ENCODE measurements at places on chromosomes 2 and 18.

DNA sequence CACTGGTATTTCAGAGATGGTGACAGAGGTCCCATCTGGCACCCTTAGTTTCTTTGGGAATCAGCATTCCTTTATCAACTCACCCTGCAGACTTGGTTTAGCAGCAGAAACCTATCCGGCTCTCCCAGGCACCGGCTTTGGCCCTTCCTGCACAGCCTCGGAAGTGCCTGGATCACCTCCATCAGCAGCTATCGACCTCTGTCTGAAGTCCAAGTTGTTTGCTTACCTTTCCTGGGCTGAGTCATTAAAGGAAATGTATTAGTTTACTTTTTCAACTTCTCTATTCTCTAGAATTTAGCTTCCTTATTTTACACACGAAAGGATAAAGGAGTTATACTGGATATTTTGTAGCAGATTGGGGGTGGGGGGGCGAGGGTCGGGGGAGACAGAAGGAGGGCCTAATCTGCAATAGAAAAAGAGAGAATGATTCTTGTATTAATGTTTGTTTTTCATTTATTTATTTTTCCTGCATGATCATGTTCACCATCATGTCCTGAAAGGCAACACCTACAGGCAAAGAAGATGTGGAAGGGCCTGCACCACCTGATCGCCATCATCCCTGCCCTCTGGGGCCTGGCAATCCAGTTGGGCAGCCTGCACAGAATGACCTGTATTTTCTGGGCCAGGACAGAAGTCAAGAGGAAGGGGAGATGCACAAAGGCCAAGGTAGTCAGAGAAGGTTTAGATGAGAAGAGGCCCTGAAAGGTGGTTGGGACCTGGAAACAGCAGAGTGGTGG is 22.1 kb upstream of the MAT2A start:
- no peak for DNase-seq

- DNase-seq, result no peak
Measured at GRCh38 chr2:164662066-164662465, 40.8 kb upstream of the GRB14 start.

DNA sequence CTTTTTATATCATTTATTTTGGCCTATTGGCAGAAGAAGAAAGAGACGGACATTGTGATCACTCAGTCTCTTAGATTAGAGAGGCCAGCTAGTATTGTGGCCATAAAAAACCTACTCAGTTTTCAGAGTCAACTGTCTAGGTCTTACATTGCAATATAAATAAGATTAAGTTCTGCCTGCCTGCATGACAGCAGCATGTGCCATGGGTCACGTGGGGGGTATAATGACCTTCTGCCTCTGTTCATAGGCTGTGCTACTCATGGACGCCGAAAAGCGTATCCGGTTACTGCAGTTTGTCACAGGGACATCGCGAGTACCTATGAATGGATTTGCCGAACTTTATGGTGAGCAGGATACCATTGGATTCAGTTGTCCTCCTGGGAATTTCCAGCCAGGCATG is 238.5 kb downstream of the ALPK2 start:
- DNase-seq, result no peak

DNA sequence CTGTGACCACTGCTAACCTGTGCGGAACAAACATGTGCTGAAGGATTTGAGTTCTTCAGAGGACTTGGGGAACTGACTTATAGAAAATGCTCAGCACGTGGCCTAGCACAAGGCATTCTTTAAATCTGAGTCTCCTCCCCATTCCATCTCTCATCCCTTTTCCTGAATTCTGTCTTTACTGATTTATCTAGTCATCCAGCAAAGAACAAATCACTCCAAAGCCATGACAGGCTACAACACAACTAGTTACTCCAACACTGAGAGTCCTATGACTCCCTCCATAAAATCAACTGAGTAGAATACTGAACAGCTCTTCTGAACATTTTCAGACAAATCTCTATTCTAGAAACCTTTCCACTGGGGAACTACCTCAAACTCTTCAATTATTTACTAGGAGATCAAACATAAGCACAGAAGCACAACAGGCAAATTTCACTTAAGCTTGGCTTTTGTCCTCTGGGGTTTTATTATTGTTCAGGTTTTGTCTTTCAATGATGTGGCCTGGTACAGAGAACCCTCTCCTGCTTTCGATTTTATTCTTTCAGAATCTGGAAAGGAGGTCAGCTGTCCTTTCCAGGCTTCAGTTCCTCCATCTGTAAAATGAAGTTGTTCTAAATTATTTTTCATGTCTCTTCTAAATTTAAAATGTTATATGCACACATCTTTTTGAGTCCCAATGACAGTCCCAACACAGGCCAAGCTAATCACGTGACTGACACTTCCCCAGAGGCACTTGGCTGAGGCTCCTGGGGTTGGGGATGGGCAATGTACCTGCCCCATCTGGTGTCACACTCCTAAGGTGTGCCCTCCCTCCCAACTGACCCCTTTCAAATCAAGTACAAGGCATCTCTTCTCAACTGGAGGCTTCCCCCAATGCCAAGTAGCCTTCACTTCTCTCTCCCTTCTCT is 31.8 kb downstream of the RNU4ATAC start:
- no peak for DNase-seq

DNA sequence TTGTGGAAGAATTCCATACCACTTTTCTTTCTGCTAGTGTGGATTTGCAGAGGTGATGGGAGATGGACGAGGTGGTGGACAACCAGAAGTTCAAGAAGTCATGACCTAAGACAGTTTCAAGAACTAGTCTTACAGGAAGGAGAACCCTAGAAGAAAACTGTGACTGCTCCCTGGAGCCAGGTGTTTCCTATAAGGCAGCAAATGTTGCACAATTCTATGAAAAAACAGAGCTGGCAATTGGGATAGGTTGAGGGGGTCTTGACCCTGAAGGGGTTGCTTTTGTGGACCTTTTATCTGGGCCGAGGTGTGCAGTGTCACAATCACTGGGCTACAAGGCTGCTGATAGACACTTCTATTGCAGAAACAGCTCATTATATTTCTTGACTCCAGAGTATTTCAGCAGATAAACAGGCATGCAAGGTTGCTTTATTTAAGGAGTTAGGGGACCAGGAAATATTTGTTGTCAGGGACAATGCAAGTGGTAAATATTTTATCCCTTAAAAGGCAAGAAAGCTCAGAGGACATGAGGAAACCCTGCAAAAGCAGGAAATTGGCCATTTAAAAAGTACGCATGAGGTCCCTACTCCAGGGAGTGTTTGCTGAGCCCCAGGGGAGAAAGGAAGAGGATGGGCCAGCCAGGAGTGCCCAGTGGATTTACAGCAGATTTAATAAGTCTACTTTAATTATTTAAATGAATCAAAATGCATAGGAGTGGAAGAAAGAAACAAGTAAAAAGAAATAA is 22.9 kb downstream of the APCDD1 start:
- no peak for DNase-seq

DNA sequence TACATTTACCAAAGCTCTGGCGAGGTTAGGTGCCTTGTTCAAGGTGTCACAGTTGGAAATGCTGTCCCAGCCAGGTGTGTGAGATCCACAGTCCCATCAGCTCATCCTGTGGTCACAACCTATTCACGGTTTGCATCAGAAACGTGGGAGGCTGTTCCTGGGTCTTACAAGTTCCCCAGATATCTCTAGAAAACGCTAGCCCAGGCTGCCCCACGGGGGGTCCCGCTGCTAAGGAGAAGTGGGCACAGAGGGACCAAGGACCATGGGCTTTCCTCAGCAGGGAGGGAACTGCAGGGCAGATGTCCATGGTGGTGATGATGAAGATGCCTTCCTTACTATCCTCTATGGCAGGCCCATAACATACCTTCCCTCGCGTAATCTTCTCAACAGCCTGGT is 649 bp downstream of the FECH start:
- DNase-seq, result no peak

- DNase-seq, result no peak
Measured at GRCh38 chr18:32815881-32816280, 43.1 kb upstream of the KLHL14 start.

DNA sequence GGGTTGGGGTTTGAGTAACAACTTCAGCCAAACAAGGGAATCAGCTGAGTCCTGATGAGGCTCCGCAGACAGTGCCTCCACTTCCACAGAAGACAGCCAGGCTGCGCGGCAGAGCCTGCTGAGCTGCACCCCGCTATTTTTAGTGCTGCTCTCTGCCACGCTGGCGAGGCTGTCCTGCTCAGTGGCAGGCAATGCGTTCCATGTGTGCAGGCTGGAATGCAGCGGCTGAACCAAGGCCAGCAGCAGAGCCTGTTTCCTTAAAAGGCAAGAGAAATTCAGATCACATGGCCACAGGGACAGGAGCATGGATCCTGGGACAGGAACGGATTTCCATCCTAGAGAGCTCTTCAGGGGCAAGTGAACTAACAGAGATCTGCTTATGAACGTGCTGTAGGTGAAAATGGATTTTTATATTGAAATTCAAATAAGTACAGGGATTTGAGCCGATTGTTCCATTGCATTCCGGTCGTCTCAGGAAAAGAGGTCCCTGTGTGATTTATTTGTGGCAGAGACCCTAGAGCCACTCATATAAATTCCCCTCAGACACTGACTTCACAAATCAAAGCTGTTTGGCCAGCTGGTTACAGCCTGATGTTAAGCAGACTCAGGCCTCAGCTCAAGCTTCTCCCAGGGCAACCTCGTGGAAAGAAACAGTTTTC is 98.7 kb downstream of the COL6A3 start:
- DNase-seq, result no peak

DNA sequence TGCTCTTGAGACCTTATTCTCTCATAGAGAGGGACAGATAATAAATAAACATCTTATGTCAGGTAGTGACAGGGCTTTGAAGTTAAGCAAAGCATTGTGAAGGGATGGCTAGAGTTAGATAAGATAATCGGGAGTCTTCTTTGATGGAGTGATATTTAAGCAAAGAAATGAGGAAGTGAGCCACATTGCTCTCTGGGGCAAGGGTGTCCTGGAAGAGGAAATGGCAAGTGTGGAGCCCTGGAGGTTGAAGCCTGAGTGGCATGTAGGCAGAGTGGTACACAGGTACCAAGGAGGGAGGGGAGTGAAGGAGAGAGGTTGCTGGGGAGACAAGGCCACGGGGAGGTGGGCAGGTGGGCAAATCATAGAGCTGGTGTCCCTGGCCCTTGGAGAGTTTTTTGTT is 110.2 kb downstream of the CTAGE1 start:
- no peak for DNase-seq

- DNase-seq, result no peak
Measured at GRCh38 chr2:167575276-167575675, 672.1 kb downstream of the STK39 start.

DNA sequence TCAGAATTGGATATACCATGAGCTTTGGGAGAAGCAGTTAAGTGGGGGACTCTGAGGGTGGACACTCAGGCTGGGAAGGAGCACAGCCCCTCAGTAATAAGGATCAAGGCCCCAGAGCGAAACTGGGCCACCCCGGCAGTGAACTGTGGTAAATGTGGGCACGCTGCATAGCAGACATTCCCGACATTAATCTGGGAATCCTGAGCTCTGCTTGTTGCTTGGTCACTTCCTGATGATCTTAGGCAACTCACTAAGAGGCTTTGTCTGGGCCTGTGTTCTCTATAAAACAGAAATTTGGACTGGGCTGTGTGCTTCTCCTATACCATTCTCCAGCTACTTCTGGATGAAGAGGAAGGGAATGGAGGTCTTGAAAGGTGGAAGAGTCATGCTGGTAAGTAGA is 4.8 kb downstream of the TGFBRAP1 start:
- no peak for DNase-seq

- peak; percentile 10 for DNase-seq
Measured at GRCh38 chr2:200405599-200406298, 99.3 kb downstream of the SPATS2L start.

DNA sequence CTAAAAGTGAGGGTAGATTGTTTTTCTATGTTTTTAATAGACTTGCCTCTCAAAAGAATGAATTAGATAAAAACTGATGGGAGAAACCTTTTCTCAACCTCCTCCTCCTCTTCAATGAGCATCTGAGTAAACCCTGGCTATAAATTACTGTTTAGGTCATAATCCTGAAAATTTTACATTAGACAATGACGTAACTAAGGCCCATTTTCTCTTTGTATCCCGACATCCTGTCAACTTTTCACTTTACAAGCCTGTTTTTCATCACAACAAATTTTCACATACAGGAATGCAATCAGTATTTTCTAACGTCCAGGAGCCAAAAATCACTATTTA is 1.3 kb downstream of the SPIRE1 start:
- no peak for DNase-seq

DNA sequence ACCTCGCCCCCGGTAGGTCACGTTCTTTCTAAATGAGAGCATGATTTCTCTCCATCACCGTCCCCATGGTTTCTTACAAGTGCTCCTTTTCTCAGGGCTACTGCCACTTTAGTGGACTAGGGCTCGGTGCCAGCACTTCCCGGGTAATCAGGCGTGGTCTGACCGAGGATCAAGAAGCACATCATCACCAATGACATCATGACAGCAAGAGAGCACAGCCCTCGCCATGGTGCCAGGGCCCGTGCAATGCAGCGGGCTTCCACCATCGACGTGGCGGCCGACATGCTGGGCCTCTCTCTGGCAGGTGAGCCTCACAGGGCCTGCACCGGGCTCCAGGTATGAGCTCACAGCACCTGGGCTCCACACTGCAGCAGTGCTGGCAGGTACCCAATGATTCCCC is 75.2 kb downstream of the INPP4A start:
- DNase-seq, result no peak

DNA sequence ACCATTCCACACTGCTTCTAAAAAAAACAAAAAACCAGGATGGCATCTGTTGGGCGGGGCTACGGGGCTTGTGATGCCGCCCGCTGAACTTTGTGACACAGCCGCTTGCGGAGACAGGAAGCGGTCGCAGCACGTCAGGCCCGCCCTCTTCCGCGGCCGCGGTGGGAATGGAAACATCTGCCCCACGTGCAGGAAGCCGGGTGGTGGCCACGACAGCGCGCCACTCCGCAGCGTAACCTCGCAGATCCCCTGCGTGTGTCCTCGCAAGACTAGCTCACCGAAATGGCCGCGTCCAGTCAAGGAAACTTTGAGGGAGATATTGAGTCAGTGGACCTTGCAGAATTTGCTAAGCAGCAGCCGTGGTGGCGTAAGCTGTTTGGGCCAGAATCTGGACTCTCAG is 168.5 kb downstream of the SUCLG1 start:
- no peak for DNase-seq

DNA sequence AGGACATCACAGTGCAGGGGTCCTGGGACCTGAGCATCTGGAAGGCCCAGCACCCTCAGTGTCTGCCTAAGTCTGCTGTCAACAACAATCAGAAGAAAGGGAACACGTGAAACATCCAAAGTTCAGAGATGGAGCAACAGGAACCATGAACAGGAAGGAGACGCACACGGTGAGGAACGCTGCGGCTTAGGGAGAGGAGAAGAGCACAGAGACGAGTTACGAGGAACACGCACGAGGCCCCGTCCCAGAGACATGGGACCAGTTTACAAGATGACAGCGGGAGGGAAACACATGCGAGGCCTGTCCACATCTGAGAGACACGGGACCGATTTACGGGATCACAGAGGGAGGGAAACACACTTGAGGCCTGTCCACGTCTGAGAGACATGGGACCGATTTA is 2.9 kb upstream of the KCNG2 start:
- DNase-seq, result no peak

GRCh38 chr2:144914622-144915318 is 394.9 kb upstream of the ZEB2 start:
- no peak for DNase-seq

GRCh38 chr2:58973811-58974281 is 732.7 kb upstream of the FANCL start:
- DNase-seq, result no peak
